Left lung (tissue), 14 donors: ENCODE measurements at places on chromosomes 5 and 9. TPM values are rescaled to one million over a fixed set of nuclear protein-coding genes. Genes with fewer than 3 reads are reported as not detected.

GRCh38 chr5:1235379-1235778 is 10.2 kb downstream of the SLC6A18 start:
- no peak for DNase-seq

The CEL gene
- 0.47 TPM for total RNA-seq

DNA sequence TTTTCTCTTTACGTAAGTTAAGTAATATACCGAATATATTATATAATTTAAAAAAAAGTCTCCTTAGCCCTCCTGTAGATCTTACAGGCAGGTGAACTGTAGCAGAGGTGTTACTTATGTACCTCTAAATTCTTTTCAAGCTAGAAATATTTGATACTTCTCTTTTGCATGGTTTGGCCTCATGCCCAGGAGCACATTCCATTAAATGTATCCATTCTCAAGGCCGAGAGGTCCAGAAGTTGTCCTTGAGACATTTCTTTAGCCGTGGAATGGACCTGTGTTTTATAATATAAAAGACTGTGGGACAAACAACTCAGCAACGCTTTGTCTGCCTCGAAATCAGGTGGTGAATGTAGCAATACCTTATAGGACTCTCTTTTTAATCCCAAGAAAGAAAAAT is 184.5 kb downstream of the TRIO start:
- no peak for DNase-seq

GRCh38 chr5:39891376-39891775 is 466.6 kb upstream of the DAB2 start:
- no peak for DNase-seq

- DNase-seq: no peak
These were observed 46.0 kb downstream of the AHRR start for GRCh38 chr5:367358-368130.
